ENCODE measurements at places on chromosomes 4 and X.

DNA sequence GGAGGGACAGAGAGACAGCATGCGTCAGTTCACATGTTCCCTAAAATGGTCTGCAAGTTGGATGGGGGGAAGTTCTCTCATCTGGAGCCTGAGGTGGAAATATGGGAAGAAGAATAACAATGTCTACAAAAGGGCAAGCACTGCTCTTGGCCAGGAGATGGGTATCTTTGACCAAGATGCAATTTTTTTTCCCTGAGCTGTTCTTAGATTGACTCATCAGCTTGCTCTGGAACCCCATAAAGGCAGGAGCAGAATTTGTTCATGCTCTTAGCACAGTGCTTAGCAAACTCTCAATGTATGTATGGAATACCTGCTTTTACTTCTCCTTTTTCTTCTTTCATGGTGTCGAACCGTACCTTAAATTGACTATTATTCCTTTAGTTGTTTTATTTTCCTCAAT lies 90.5 kb upstream of the ZNF827 start:
- DNase-seq: no peak

- DNase-seq: no peak
Measured at GRCh38 chr4:99934891-99935290, 11.5 kb downstream of the DNAJB14 start.

DNA sequence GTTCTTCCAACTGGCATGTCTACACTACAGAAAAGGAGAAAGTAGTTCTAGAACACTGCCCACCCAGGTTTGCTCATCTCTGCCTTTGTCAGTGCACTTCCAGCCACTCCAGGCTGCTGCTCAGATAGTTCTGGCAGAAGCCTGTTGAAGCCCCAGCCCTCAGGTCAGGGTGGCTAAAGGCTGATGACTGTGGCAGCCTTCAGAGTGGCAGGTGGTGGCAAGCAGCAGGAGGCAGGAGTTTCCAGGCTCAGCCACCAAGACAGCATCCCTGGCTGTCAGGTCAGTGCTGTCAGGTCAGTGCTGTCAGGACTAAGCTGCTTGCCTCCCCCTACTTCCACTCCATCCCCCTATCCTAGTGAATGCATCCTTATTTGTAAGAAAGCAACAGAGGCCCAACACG lies 100.4 kb downstream of the MAMLD1 start:
- no peak for DNase-seq

GRCh38 chr4:139600662-139601061 lies 44.6 kb upstream of the SETD7 start:
- no peak for DNase-seq

DNA sequence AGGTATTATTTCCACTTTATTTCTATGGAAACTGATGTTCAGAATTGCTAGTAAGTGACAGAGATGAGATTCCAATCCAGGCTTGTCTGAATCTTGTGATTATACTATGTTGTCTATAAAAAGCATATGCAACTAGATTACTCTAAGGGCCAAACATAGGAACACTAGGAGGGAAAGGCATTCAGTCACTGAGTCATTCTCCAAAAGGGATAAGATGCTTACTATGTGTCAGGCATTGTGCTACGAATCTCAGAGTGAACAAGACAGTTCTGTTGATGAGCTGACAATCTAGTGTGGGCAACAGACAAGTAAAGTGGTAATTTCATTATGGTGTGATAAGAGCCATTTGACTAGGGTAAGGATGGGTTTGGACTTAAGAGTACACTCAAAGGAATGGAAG lies 77.2 kb downstream of the RASL11B start:
- DNase-seq: no peak

- no peak for DNase-seq
Measured at GRCh38 chr4:163697121-163697520, 202.6 kb downstream of the TMA16 start.

GRCh38 chr4:5749568-5749967 lies 38.6 kb downstream of the EVC start:
- no peak for DNase-seq

DNA sequence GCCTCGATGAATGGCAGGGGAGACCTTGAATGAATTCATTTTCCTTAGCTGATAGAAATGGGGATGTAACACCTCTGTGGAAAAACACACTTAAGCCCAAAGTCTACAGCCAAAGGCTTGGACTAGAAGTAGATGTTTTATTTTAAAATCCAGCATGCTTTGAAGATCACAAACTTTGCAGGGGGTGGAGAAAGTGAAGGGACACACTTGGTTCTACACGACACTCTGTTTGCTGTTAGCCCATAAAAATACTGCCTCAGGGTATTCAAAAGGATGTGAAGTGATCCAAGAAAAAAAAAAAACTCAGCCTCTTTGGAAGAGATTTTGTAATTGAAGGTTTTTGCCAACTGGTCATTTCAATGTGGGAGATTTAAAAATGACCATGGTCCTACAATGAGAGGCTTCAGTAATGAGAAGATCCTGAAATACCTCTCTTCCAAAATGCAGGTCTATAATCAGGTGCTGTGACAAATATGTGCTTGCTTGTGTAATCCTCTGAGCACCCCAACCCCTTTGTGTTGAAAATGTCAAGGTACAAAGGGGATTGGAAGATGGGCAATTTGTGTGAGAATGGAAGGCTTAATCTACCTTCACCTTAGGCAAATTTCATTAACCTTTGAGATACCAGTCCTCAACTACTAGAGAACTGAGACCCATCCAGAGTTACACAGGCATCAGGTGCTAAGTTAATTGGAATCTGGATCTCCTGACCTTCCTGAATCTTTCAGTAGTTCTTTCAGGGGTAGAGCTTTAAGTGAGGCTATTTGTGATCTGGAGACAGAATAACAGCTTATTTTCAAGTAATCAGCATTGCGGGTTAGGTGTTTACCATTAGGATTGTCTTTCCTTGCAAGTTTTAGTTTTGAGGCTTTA lies 82.5 kb downstream of the HS6ST2 start:
- DNase-seq: no peak

- DNase-seq: no peak
Measured at GRCh38 chr4:8296491-8296890, 26.9 kb downstream of the HTRA3 start.

GRCh38 chr4:865121-865465 lies 39.2 kb upstream of the CPLX1 start:
- no peak for DNase-seq

DNA sequence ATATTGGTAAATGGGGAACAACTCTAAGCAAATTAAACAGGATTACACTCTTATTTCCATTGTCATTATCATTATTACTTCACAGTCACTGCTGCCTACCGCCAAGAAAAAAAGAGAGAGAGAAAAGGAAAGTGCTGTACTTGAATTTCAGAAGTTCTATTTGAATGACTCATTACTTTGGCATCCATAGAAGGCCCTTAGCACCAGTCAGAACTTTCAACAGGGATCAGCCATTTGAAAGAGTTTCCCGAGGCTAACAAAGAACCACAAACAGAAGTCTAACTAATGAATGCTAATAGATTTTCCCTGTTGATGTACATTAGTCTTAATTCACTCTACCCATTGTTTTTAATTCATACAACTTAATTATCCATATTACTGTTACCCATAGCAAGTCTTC lies 116.3 kb downstream of the SHROOM4 start:
- no peak for DNase-seq

GRCh38 chr4:9999956-10000561 lies 21.2 kb downstream of the SLC2A9 start:
- no peak for DNase-seq

DNA sequence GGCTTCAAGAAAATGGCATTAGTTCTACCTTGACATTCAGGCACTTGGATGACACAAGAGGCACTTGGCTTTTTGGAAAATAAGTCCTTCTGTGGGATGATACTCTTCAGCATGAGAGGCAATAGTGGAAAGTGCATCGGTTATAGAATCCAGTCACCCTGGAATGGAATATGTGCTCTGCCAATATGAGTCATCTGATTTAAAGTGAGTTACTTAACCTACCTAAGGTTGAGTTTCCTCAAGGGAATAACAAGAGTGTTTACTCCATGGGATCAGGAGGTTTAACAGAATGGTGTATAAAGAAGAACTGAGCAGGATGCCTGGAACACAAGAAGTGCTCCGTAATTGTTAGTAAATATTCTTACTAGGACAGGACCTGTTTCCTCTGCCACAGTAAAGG lies 10.7 kb downstream of the SLC39A8 start:
- DNase-seq: no peak

DNA sequence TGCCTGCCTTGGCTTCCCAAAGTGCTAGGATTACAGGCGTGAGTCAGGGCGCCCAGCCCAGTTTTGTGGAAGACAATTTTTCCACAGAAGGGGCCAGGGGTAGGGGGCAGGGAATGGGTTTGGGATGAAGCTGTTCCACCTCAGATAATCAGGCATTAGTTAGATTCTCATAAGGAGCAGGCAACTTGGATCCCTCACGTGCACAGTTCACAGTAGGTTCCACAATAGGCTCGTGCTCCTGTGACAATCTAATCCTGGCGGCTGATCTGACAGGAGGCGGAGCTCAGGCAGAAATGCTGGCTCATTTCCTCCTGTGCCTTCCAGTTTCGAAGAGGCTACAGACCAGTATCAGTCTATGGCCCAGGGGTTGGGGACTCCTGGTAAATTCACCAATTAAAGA lies 491.6 kb upstream of the AADAT start:
- DNase-seq: no peak

- DNase-seq: no peak
Measured at GRCh38 chr4:81490403-81491160, 18.9 kb upstream of the RASGEF1B start.

DNA sequence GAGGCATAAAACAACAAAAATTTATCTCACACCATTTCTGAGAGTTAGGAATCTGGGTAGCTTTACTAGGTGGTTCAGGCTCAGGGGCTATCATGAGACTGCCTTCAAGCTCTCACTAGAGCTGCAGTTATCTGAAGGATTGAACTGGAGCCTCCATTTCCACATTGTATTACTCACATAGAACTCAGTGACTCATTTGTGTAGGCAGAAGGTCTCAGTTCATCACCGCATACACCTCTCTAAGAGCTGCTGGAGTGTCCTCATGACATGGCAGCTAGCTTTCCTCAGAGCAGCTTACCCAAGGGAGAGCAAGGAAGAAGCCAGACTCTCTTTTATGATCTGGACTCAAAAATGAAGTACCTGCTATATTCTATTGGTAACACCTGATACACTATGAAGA lies 389.2 kb downstream of the IQCM start:
- DNase-seq: no peak

DNA sequence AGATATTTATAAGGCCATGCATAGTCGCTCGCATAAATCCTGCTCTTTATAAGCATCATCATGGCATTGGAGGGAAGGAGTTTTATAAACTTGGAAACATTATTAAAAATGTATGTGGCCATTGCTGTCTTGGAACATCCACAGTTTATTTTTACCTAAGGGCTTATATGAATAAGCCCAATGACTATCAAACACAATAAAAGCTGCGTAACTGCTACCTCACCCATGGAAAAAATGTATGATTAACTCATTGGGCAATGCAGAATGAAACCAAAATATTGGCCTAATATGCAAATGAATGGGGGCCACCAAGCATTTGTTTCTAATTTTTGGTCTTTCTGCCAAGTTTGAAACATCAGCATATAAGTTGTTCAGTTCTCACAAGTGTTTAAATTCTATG lies 19.1 kb downstream of the GEMIN8 start:
- no peak for DNase-seq

DNA sequence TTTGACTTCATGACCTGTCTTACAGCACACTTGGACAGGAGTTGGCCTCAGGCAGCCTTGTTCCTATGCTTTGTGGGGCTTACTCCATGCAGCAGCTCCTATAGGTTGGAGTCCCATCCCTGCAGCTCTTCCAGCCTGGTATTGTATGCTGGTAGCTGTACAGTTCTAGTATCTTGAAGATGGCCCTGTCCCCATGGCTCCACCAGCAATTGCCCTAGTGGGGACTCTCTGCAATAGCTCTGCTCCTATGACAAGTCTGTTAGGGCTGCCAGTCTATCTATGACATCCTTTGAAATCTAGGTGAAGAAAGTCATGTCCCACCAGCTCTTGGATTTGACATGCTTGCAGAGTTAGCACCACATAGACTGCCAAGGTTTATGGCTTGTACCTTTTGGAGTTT lies 252.6 kb downstream of the ANTXR2 start:
- DNase-seq: no peak

GRCh38 chrX:30613721-30614120 lies 36.2 kb upstream of the TASL start:
- no peak for DNase-seq

GRCh38 chr4:94534401-94535312 lies 82.9 kb downstream of the PDLIM5 start:
- no peak for DNase-seq

DNA sequence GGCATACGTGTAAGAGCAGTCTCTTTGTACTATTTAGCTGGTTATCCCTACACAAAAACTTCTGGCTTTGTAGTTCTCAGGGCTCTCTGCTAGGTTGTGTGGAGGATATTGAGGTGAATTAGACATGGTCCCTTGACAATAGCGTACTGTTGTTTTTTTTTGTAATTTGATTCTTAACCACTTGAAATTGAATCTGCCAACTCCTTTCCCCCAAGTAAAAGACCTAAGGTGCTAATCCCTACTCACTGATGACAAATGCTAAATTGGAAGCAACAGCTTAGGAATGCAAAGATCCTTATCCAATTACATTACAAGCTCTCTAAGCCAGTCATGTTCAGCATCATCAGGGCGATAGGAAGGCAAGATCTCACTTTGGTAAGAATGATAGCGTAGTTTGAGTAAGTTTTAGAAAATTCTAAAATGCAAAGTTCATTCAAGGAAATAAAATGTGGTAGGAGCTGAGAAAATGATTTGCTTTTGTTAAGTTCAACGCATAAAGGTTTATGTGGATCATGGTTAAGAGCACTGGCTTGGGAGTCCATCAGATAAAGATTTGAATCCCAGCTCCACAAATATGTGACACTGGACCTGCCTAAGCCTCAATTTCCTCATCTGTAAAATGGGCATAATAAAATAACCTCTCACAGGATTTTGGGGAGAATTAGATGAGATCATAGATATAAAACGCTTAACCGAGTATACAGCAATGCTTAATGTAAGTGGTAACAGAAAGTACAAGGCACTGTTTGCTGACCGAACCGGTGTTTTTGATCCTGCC lies 39.3 kb downstream of the DOCK11 start:
- no peak for DNase-seq

GRCh38 chr4:94135701-94136100 lies 72.0 kb upstream of the SMARCAD1 start:
- no peak for DNase-seq

DNA sequence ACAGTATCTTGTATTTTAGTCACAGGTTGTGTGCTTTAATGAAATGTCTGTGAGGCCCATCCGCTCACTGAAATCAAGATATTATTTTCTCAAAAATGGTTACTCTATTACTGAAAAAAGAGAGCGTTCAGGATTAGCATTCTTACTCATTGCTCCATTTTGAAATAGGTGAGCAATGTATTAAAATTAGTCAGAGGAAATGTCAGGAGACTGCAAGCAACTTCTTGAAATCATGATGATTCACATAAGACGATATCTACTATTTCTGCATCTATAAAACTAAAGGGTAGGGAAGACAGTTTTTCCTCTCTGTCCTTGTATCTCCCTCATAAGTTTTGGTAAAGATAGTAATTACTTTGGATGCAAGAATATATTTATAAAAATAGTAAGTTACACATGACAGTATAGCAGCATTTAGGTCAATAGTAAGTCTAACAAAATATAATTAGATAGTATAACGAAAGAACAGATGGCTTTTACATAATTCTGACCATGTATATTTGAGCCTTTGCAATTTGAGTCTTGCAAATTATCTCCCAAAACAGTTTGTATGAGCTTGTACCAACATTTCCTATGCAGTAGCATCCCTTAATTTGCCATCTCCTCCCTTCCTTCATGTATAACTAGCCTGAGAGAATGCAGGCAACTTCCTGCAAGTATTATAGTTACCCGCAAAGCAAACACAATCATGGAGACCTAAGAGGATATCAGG lies 937.8 kb downstream of the PCDH7 start:
- DNase-seq: no peak

Measured in NCI-H510A (cell line).